ENCODE measurements at places on chromosomes 5 and 9.

- peak; percentile 53 for ATAC-seq
Measured at GRCh38 chr5:110900829-110901228, 162.0 kb downstream of the SLC25A46 start.

GRCh38 chr9:79263628-79264027 is 308.1 kb upstream of the TLE4 start:
- ATAC-seq = no peak

GRCh38 chr9:17315341-17315740 is 180.5 kb downstream of the CNTLN start:
- no peak for ATAC-seq

- no peak for ATAC-seq
Measured at GRCh38 chr5:176806137-176806536, 4.2 kb upstream of the UNC5A start.

DNA sequence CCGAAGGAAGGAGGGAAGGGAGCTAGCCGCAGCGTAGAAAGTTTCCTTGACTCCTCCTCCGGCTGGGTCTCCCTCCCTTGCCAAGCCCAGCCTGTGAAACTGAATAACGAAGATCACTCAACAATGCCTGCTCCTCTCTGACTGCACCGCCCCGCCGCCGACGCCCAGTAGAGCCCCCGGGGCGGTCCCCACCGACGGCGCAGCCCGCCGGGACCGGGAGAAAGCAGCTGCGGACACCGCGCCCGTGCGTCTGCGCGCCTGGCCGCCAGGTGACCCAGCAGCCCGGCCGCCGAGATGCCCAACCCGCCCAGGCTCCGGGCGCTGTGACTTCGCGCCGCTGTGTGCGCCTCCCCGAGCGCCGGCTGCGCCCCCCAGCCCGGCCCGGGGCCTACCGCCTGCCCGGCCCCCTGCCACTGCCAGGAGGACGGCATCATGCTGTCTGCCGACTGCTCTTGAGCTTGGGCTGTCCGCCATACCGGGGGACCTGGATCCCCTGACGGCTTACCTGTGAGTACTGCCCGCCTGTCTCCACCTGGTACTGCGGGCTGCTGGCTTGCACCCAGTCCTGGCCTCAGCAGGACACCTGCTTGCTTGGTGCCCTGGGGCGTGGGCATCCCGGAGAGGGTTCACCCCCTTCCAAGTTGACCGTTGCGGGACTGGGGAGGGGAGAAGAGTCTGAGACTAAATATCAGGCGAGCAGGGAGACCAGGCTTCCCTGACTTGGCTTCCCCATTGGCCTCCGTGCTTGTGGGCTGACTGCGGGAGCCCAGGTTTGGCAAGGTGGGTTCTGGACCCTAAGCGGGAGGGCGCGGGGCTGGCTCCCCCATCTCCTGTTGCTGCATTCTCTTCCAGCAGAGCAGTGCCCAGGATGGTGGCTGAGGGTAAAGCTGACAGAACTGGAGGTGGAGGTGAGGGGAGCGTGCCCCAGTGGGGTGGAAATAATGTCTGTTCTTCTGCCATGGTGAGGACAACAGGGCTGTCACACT is 26.2 kb upstream of the SPTLC1 start:
- ATAC-seq = peak; percentile 34

GRCh38 chr9:10104774-10105173 is 508.0 kb downstream of the PTPRD start:
- no peak for ATAC-seq

- ATAC-seq = no peak
Measured at GRCh38 chr5:59035681-59036080, 452.8 kb downstream of the RAB3C start.

- no peak for ATAC-seq
Measured at GRCh38 chr5:157294407-157295091, 28.6 kb downstream of the CYFIP2 start.

- no peak for ATAC-seq
Measured at GRCh38 chr5:166957782-166958181, 1333.7 kb upstream of the WWC1 start.

- ATAC-seq = no peak
Measured at GRCh38 chr5:5141339-5141599, 1.1 kb downstream of the ADAMTS16 start.

DNA sequence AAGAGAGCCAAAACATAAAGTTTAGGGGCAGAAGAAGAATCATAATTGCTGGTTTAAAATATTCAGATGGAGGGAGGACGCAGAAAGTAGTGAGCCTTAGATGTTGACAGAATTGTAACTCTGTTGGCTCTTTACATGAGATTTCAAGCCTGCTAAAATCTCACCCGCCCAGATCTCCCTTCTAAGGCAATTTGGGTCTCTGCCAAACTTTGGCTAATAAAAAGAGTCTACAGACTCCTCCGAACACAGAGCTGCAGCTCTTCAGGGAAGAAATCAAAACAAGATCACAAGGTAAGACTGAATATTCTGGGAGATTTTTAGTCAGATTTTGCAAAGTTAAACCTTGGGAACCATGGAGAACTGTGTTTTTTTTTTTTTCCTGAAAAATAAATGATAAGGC is at the start of gene IL33:
Gene IL33 (plus strand): TSS at position 246 of the 400 bp plus-strand sequence. CDS start 25,888 bp downstream, outside the sequence.
- no peak for ATAC-seq
